ENCODE measurements at places on chromosomes 4 and X.

GRCh38 chrX:7926501-7926900 is 712 bp downstream of the PNPLA4 start:
- peak; percentile 3 for DNase-seq

GRCh38 chrX:47499293-47499692 is 16.3 kb upstream of the ZNF41 start:
- no peak for DNase-seq

GRCh38 chrX:70336767-70337166 is 46.9 kb downstream of the KIF4A start:
- no peak for DNase-seq

DNA sequence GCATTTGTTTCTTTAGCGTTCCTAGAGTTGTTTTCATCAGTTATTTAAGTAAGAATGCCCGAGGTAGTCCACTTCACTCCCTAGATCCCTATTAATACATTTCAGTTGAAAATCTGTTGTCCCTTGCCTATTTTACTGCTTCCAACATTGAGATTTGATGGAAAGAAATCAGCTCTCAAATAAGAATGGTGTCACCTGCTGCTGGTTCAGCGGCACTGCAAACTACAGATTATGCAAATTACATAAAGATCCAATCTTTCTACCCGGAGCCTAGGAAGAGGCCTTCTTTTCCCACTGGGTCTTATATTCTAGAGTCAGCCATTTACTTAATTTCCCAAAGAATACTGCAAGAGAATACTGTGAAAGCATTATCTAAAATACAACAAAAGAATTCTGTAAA is 597.6 kb upstream of the MAGEB2 start:
- DNase-seq, result peak; percentile 21

GRCh38 chrX:73767017-73767416 is 204.0 kb downstream of the CHIC1 start:
- DNase-seq, result no peak

- no peak for DNase-seq
Observed at GRCh38 chr4:74033739-74034138, 4.8 kb downstream of the CXCL3 start.

GRCh38 chr4:89720981-89721380 is 116.0 kb downstream of the SNCA start:
- DNase-seq, result no peak

DNA sequence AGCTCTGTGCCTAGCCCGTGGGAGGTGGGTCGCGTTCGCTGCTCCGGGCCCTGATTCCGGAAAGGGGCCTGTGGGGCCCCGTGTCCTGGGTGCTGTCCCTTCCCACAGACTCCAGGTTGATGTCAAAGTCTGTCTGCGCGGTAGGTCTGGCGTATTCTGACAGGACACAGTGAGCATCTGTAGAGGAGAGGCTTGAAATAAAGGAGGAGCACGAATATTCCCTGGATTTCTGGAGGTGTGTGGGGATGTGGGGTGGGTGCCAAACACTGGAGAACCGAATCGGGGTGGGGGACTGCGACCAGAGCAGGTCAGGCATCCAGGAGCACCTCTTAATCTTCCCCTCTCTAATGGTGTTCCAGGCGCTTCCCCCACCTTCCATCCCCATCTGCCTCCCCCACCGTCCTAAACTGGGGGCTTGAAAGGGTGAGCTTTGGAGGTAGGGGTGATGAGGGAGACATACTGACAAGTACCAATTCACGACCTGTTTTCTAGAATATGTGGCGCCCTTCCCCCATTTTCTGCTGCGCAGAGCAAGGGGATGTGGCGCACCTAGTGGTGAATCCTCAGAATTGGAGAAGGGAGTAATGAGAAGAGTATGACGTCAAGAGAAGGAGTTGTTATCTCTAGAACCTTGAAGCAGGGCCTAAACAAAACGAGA is 877 bp downstream of the GPRASP1 start:
- peak; percentile 60 for DNase-seq

DNA sequence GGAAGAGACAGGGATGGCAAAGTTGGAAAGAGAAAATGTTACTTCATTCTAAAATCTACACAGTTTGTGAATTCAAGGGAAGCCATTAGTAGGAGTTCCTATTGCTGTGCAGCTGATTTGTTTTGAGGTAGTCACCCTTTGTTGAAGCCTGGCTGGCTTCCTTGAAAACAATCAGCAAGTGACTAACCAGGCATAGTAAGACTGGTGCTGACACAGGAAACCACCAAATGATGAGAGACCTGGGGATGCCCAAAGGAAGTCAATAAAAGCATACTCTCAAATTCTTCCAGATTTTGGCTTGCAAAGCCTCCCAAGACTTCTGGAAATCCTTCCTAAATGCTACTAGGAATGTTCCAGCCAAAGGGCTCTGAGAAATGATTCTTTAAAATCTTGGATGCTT is 23.9 kb upstream of the PRDM8 start:
- peak; percentile 54 for DNase-seq

DNA sequence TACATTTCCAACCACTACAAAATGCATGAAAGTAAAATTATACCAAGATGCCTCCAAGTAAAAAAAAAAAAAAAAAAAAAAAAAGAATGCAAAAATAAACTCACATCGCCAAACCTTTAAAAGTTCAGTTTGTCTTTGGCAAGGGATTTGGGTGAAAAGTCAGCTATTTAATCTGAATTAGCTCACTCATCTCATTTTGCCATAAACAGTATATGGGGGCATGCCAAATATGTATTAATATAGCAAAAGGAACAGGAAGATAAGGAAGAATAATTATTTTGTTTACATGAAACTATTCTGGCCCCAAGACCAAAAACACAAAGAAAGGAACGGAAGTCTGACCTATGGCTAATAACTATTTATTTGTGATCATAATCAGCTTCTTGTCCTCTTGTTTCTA is 114.7 kb upstream of the SLC6A14 start:
- DNase-seq, result no peak

- DNase-seq, result no peak
Observed at GRCh38 chrX:54695816-54696487, 102.1 kb downstream of the ITIH6 start.

GRCh38 chr4:90215286-90215685 is 88.1 kb downstream of the CCSER1 start:
- DNase-seq, result no peak

GRCh38 chr4:110164251-110164650 is 34.2 kb downstream of the ELOVL6 start:
- peak; percentile 34 for DNase-seq

- DNase-seq, result peak; percentile 17
Observed at GRCh38 chr4:147709999-147710398, 21.9 kb upstream of the ARHGAP10 start.

- no peak for DNase-seq
Observed at GRCh38 chrX:39752815-39753214, 344.9 kb downstream of the BCOR start.

DNA sequence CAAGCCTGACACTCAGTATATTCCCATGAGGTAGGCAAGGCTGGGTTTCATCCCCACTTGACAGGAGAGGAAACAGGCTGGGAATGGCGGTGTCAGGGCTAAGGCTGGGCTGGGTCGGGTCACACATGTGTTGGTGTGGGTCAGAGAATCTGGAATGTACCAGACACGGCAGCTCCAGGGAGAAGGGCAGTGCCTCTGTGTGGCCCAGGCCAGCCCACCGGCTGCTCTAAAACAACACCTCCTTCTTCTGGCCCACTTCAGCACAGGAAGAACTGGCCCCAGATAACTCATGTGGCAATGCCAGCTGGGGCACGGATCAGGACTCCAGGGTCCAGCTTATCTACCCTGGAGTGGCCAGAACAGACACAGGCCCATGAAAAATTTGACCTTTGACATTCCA is 6.3 kb downstream of the HAUS7 start:
- DNase-seq, result no peak

DNA sequence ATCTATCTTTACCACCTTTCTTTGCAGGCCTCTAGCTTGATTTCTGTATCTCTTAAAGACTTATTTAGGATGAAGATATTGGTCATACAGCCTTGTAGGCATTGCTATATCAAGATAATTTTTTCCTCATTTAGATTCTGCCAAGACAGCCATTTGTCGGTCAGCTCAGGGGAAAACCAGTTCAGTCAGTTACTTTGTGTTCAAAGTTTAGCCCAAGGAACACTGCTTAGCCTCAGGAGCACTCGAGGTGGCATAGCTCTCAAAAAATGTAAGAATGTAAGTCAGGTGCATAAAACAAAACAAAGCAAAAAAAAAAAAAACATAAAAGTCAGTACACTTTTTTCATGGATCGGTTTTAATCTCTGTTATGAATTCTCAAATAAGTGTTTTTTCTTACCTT is 43.4 kb downstream of the NRK start:
- no peak for DNase-seq

GRCh38 chr4:52195869-52196268 is 144.8 kb downstream of the SPATA18 start:
- DNase-seq, result no peak

DNA sequence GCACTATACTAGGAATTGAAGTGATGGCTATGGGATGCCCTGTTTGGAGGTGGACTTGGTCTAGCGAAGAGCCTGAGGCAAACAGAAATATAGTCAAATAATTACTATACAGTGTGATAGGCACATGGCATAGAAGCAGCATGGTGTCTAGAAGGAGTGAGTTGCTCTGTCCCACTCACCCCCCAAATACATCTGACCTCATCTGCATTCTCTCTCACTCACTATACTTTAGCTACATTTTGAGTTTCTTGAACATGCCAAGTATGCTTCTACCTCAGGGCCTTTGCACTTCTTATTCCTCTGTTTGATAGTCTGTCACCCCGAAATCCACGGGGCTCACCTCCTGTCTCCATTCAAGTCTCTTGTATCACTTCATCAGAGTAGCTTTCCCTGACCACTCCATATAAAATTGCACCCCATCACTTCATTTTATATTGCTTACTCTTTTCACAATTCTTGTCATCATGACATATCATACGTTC is 2.6 kb upstream of the FIP1L1 start:
- no peak for DNase-seq

GRCh38 chr4:88442689-88443191 is 14.2 kb upstream of the HERC5 start:
- no peak for DNase-seq

- no peak for DNase-seq
Observed at GRCh38 chr4:98514741-98515469, 143.5 kb downstream of the TSPAN5 start.

GRCh38 chr4:121011780-121012340 is 60.5 kb downstream of the NDNF start:
- no peak for DNase-seq

- no peak for DNase-seq
Observed at GRCh38 chr4:8169763-8170162, 11.2 kb upstream of the ABLIM2 start.

GRCh38 chr4:3461515-3462291 is 1.4 kb upstream of the DOK7 start:
- no peak for DNase-seq

- no peak for DNase-seq
Observed at GRCh38 chr4:93693141-93693540, 135.4 kb upstream of the ATOH1 start.

DNA sequence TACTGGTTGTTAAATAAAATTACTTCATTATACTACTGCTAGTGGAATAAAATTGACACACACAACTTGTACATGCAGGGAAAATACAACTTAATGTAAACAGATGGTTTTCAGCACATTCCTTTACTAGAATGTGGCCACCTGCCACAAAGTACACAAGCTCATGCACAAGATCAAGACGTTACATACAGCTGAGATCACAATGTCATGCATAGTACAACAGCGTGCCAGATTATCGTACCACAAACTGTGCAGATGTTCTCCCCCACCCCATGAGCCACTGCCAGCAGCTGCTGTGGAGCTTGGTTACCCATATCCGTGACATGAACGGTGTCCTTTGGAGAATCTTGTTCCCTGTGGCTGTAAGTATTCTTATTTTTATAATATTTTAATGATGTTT is 27.7 kb downstream of the FBXO8 start:
- peak; percentile 94 for DNase-seq

DNA sequence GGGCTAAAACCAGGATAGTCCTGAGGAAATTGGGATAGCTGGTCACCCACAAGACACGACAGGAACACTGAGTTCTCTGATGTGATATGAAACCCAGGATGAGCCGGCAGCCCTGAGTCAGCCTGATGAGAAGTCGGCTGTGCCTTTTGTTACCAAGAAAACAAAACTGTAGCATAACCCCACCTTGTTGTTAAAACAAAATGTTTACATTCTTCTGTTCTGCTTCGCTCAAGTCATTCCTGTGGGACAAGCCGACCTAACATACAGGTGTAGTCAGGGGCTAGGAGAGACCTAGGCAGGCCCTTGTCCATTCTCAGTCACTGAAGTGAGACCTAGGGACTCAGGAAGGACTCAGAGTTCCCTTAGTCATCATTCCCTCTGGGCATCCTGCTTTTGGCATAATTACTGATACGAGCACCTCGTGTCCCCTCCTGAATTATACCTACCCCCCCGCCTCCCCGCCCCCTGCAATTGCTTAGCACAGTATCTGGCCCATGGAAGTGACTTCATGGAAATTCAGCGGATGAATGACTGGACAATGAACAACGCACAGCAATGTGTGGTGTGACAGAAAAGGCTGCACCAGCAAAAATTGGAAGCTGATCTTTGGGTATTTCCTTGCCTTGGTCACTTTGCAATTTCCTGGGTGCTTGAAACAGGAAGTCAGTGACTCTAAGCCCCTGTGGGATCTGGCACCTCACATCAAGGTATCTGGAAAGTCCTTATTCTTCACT is 31.9 kb upstream of the TLR2 start:
- DNase-seq, result peak; percentile 45

DNA sequence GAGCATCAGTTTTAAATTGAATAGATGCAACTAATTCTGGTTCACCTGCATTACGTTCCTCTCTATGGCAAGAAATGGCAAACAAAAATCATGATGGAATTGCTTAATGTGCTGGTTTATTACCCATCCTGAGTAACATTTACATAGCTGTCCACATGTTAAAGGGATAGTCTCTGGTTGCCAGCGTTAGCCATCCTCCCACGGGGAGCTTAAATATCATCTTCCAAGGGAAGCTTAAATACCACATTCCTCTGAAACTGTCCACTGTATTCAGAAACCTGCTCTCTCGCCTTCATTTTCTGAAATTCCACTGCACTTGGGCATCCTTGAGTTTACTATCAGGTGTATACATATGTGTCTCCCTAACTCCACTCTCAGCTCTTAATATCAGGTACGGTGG is 586.6 kb downstream of the TLL1 start:
- DNase-seq, result no peak

GRCh38 chrX:111854556-111855490 is 21.2 kb upstream of the TRPC5OS start:
- no peak for DNase-seq

GRCh38 chr4:159126716-159127115 is 23.8 kb downstream of the RAPGEF2 start:
- no peak for DNase-seq

DNA sequence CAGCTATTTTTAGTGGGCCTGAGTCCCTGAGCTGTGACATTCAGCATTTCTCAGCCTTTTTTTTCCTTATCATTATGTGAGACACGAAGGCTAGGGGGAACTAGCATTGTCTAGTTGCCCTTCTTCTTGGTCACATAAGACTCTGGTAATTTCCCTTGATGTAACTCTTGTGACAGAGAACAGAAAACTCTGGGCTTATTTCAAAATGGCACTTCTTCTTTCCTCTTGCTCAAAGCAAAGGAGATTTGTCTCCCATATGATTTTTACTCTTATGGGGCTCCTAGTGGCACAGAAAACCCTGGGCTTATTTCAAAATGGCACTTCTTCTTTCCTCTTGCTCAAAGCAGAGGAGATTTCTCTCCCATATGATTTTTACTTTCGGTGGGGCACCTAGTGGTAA is 14.7 kb downstream of the ATXN3L start:
- DNase-seq, result no peak

- no peak for DNase-seq
Observed at GRCh38 chr4:55989766-55990165, 41.0 kb downstream of the CEP135 start.
